ENCODE measurements at places on chromosomes 13 and 19.

GRCh38 chr13:107339209-107339608 is 771.3 kb upstream of the ARGLU1 start:
- no peak for DNase-seq

GRCh38 chr13:32117701-32118100 is 86.1 kb downstream of the FRY start:
- no peak for DNase-seq

DNA sequence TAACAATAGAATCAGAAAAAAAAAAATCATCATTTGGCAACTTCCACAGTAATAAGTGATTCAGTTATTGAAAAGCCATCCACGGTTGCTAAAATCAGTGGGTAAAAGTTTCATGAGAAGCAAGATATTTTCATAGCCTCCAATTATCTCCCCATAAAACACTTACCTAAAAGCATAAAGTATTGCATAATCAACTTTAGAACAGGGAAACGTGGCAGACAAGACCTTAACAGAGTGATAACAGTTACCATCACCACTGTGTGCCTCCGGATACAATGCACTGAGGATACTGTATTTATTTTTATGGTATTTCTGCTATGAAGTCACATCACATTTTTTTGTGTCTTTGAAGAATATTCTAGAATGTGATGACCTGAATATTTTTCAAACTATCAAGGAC is 37.0 kb downstream of the ABCC4 start:
- DNase-seq: no peak

GRCh38 chr19:1225440-1226226 is 12.2 kb downstream of the CBARP start:
- no peak for DNase-seq

GRCh38 chr13:32021785-32022184 is 9.8 kb upstream of the FRY start:
- DNase-seq: no peak

- no peak for DNase-seq
Observed at GRCh38 chr13:80462567-80462966, 121.6 kb upstream of the SPRY2 start.

GRCh38 chr19:50957587-50957986 is 4.7 kb upstream of the KLK5 start:
- no peak for DNase-seq

- DNase-seq: no peak
Observed at GRCh38 chr13:99778500-99778899, 193.1 kb downstream of the ZIC5 start.

GRCh38 chr19:29940971-29941585 is 961 bp upstream of the URI1 start:
- no peak for DNase-seq

DNA sequence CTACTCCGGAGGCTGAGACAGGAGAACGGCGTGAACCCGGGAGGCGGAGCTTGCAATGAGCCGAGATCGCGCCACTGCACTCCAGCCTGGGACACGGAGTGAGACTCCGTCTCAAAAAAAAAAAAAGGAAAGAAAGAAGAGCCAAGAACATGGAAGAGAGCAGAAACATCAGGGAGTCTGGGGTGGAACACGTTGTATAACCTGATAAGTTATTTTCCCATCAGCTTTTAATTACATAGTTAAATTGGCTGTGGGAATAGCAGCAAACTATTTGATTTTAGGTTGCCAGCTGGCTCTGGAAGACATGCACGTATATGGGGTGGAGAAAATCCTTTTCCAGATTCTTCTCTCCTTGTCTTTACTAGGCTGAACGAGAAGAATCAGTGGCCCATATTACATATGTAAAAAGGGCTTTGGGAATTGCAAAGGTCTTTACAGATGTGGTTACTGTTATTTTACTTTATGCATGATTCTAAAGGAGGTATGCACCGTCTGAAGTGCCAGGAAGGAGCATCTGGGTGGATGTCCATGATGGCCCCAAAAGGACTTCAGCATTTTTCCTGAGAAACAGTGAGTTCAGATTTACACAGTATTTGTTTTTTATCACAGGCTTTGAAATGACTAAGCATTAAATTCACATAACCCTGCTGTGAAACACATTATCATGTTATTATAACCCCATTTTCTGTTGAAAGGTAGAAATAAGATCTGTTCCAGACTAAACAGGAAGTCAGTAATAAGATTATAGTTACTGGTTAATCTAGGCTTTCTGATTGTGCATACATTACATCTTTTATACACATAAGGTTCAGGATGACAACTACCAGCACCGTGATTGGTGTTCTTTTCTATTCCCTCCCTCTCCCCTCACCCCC is 4.6 kb upstream of the NAA16 start:
- no peak for DNase-seq

GRCh38 chr13:87677496-87678371 is 6.6 kb downstream of the SLITRK5 start:
- no peak for DNase-seq

DNA sequence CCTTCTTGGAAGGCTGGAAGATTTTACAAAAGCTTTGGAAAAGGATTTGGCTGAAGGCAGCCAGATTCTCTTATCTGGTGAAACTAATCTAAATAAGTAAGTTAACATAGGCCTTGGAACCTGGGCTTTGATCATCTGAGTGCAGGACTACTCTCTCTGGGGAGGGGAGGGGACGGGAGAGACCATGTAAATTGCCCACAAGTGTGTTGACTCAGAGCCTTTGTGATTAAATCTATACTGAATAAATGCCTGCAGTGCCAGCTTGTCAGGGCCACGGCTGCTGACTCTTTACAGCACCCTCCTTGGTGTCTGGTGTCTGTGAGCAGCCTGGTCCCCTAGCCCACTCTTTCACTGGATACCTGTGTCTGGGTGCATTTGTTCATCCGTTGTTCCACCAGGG is 251.4 kb downstream of the ITGBL1 start:
- no peak for DNase-seq

- no peak for DNase-seq
Observed at GRCh38 chr19:518598-519231, 11.4 kb downstream of the TPGS1 start.

DNA sequence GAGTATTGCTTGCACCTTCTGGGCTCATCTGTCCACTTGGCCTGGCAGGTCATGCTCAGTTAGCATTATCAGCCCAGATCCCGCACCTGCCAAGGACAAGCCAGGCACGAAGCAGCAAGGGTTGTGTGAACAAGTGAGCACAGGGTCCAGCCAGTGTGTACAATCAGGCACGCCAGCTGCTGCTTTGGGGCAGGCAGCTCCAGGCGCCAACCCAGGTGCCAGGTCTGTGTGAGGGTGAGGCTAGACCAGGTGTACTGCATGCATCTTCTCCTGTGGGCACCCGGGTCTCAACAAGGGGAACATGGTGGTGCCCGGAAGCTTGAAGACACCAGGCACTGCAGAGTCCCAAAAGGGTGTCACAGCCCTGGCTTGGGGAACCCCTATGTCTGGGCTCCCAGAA is 1446.8 kb downstream of the PCDH9 start:
- DNase-seq: no peak

DNA sequence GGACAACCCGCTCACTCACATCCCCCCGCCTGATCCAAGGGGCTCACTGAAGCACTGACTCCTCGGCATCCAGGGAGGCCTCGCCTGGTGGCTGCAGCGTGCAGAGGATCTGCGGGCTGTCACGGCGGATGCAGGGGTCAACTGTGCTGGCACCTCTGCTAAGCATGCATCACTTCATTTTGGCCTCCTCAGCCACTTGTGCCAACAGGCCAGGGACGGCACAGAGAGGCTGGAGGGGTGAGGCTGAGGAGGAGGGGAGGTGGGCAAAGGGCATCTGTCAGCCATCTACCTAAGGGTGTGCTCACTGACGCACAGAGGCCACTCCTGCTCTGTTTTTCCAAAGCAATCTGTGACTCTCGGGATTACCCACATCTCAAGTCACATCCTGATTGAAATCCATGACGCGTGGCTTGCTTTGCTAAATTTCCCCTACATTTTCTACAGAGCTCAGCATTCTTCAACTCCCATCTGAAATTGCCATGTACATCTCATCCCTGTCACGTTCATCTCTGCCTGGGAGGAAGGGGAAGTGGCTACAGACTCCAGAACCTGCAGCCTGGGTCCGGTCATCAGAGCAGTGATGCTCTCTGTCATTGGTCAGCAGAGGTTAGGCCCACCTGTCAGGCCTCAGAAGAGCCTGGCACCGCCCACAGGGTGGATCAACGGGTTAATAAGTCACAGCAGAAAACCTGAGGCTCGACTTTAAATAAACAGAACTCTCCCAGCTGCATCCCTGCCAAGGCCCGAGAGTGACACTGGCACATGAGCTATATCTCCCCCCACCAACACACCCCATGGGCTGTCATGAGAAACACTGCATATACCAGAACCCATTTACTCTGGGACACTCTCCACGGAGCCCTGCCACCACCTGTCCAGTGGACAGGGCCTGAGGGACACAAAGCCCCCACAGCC is 17.6 kb downstream of the ELL start:
- no peak for DNase-seq
